ENCODE measurements at places on chromosomes 3 and 15.

GRCh38 chr3:181264486-181264885 is 274.9 kb upstream of the DNAJC19 start:
- no peak for DNase-seq

- DNase-seq = no peak
Observed at GRCh38 chr3:45414823-45415222, 26.4 kb downstream of the LARS2 start.

- no peak for DNase-seq
Observed at GRCh38 chr15:65212097-65212496, 824 bp upstream of the CILP start.

GRCh38 chr15:69018951-69019350 is 4.5 kb downstream of the NOX5 start:
- DNase-seq = no peak

DNA sequence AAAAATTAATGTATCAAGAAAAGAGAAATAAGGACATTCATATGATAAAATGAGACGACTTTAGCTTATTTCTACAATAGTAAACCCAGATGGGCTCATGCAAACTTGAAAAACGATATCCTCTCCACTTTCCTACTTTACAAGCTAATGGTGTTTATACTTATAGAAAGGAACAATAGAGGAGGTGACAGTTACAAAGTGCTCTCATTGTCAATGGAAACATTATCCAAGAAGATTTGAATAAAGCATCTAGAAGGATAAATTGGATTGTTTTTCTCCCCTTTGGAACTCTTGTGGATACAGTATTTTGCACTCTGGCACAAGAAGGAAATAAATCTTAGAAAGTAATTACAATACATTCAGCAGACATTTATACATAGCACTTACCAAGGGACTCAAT is 20.2 kb upstream of the CCDC66 start:
- DNase-seq = no peak

- no peak for DNase-seq
Observed at GRCh38 chr3:190281308-190282051, 40.8 kb downstream of the CLDN1 start.

GRCh38 chr15:52866698-52867097 is 76.6 kb upstream of the ONECUT1 start:
- no peak for DNase-seq

Measured in NCI-H187 (cell line).